Hematopoietic multipotent progenitor cell treated with erythropoietin and hydrocortisone succinate and interleukin-3 and kit ligand, for 15 days (in vitro differentiated cells): ENCODE measurements at places on chromosomes 7 and 10.
A peak's percentile ranks its signal among the peaks of the same experiment; 100 is the strongest.

GRCh38 chr7:19296617-19297016 lies 151.4 kb upstream of the FERD3L start:
- DNase-seq, result no peak

GRCh38 chr10:48612236-48612943 lies 7.5 kb upstream of the ARHGAP22 start:
- DNase-seq, result no peak

DNA sequence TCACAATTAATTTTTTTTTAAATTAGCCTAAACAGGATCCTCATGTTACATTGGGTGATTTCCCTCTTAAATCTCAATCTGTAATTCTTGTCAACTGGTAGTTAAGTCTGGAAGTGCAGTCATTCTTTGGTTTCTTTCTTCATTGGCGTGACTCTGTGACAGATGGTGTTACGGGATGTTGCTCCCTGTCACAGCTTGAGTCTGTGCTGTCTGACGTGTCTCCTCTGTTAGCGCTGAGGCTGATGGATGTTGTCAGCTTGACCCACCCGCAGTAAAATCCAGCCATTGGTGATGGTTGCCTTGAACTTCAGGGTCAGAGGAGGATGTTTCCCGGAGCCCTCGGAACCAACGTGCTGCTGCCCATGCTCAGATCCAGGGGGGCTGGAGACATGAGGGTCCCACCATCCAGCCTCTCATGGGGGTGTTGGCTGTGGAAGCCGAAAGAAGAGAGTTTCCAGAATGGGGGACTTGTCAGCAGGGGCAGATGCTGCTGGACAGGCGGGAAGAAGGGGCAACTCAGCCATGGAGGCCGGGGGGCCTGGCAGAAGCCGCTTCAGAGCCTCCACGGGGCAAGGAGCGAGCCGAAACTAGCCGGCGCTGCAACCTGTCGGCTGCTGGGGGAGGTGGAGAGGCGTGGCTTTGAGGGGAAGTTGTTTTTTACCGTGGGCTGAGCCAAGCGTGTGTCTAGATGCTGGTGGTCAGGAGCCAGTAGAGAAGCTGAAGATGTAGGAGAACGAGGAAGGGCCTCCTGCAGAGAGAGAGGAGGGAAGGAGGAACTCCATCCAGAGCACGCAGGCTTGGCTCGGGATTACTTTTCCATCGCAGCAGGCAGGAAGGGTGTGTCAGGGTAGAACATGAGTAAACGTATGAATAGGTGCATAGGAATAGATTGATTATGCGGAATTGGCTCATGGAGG lies 3.5 kb downstream of the SUN1 start:
- no peak for DNase-seq

- DNase-seq, result no peak
Measured at GRCh38 chr10:42875798-42876341, 93.3 kb downstream of the BMS1 start.

DNA sequence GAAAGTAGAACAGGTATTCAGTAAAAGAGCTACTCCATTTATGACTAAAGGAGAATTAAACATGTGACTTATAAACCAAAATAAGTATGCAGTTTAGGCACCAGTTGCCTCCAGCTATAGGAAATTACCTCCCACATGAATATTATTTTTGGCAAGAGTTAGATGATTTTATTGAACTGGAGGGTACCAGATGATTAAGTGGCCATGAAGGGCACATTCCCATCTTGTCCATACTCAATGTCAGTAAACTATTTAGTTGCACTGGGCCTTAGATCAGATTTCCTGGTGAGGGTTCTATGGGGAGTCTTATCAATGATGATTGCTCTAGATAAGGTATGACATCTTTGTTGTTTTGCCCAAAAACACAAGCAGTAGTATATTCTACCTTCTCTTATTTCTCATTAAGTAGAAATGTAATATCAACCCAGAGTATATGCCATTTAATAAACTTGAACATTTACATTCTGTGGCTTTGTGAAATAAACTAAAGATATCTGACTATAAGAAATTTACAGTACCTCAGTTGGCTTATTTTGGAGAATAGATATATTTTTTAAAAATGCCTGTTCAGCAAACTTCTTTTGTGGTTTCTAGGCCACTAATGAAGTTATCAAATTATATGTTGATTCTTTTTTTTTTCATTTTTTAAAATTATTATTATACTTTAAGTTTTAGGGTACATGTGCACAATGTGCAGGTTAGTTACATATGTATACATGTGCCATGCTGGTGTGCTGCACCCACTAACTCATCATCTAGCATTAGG lies 145.3 kb downstream of the SEMA3A start:
- DNase-seq, result no peak

DNA sequence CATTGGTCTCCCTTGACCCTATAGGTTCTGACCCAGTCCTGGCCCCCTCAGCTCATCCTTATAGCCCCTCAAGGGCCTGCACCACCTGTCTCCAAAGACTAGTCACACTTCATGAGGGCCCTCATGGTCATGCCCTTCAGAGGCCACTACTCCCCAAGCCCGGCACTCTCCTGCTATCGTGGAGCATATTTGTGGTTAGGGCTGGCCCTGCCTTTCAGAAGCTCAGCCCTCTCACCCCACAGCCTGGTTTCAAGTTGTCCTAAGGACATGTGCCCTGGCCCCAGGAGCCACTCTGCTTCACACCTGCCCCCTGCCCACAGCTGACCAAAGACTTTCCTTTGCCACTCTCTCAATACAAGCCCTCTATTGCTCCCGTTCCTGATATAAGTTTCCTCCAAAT lies 60.3 kb upstream of the LBX1 start:
- no peak for DNase-seq

DNA sequence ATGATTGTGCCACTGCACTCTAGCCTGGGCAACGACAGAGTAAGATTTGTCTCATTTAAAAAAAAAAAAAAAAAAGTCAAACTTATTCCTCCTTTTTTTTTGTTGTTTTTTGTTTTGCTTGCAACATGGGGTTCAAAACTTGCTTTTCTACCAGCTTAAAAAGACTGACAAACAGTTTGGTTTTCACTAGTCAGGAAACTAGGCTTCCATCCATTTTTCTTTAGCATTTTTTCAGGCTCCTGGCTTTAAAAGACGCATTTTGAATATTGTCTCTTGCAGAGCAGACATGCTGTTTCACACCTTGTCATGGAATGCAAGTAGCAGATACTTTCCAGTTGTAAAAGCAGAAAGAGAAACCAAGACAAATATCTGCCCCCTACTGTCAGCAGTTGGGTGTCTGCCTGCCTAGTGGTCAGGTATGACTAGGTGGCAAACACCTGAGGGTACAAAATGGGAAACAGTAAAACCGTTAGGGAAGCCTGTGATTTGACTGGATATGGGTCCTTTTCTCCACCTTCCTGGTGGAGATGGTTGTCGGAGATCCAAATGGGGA lies 139.9 kb downstream of the CCDC71L start:
- DNase-seq, result no peak

GRCh38 chr7:155339474-155339873 lies 41.8 kb downstream of the INSIG1 start:
- DNase-seq, result no peak

DNA sequence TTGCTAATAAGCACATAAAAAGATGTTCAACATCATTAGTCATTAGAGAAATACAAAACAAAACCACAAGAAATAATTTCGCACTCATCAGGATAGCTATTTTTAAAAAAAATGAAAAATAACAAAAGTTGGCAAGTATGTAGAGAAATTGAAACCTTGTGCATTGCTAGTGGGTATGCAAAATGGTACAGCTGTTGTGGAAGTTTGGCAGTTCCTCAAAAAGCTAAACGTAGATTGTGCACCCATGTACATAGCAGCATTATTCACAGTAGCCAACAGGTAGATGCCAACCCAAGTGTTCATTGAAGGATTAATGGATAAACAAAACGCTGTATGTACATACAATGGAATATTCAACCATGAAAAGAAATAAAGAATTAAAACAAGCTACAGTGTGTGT lies 35.3 kb upstream of the STARD3NL start:
- DNase-seq, result no peak

GRCh38 chr10:121137533-121137932 lies 286.4 kb downstream of the WDR11 start:
- DNase-seq, result no peak

GRCh38 chr10:121281576-121281975 lies 316.7 kb downstream of the FGFR2 start:
- no peak for DNase-seq

DNA sequence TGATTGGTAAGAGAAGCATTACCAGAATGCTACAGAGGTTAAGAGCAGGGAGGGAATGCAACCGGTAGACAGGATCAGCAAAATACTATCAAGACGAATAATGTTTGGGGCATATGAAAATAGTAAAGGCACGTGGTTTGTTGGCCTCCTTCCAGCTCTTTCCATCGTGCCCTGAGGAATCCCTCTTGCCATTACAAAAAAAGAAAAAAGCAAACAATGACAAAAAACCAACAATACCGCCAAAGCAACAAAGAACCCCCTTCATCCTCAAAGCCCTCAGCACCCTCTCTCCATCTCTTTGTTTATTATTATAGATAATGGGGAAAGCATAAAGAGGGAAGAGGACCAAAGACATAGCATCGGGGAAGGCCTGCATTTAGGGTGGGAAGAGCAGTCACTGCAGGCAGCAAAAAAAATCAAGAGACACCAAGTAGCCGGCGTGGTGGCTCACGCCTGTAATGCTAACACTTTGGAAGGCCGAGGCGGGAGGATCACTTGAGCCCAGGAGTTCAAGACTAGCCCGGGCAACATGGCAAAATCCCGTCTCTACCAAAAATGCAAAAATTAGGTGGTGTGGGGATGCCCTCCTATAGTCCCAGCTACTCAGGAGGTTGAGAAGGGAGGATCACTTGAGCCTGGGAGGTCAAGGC lies 78.0 kb downstream of the HIP1 start:
- no peak for DNase-seq

DNA sequence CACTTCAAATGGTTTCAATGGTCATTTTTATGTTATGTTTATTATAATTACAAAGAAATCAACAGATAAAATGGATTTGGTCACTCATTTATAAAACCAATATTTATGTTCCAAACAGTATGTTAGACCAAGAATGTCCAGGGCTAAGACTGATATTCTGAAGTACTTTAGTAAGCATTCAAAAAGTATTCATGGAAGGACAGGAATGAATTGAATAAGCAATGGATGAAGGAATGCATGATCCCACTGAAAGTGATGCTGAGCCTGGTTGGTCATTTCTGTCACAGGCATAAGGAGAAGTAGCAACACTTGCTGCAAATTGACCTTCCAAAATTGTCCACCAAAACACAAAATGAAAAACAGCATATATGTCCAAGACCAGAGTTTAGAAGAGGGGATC lies 189.0 kb upstream of the CELF2 start:
- DNase-seq, result no peak

- DNase-seq, result no peak
Measured at GRCh38 chr10:101229266-101230182, at the start of gene LBX1. LBX1 (minus strand) TSS chr10:101229463; CDS start chr10:101228815, 648 bp downstream.

DNA sequence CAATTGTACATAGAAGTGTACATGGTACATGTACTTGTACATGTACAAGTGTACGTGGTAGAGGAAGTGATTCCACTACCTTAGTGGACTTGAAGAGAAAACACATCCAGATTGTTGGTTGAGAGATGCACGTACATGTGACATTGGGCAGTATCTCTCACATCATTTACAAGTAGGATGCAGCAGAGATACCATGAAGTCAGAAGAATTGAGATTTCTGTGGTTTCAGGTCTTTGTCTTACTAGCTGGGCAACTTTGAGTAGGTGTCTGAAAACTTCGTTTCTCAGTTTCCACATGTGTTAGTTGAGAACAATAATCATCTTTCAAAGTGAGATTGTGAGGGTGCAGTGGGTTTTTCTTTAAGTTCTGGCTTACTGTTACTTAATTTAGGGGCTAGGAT lies 21.5 kb downstream of the CLDN12 start:
- DNase-seq, result no peak

DNA sequence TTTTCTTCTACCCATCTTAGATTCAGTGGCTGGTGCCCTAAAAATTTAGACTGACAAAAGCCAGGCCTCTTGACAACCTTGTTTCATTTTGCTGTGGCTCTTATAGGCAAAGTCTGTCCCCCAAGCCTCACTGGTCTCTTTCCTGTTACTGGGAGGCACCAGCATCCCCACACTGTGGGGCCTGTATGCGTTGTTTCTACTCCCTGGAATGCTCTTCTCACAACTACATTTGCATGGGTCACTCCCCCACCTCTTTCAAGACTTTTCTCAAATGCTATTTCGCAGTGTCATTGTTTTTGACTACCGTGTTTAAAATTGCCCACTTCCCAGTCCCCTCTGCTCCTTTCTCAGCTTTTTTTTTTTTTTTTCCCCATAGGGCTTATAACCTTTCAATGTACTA lies 108.7 kb upstream of the DGKB start:
- DNase-seq, result no peak

- no peak for DNase-seq
Measured at GRCh38 chr10:104557966-104558365, 83.1 kb upstream of the SORCS3 start.

GRCh38 chr10:91043173-91043910 lies 122.5 kb upstream of the ANKRD1 start:
- peak; percentile 20 for DNase-seq

GRCh38 chr7:18503126-18503866 lies 7.7 kb downstream of the HDAC9 start:
- DNase-seq, result no peak

- no peak for DNase-seq
Measured at GRCh38 chr10:88835910-88836221, 15.8 kb downstream of the ANKRD22 start.

DNA sequence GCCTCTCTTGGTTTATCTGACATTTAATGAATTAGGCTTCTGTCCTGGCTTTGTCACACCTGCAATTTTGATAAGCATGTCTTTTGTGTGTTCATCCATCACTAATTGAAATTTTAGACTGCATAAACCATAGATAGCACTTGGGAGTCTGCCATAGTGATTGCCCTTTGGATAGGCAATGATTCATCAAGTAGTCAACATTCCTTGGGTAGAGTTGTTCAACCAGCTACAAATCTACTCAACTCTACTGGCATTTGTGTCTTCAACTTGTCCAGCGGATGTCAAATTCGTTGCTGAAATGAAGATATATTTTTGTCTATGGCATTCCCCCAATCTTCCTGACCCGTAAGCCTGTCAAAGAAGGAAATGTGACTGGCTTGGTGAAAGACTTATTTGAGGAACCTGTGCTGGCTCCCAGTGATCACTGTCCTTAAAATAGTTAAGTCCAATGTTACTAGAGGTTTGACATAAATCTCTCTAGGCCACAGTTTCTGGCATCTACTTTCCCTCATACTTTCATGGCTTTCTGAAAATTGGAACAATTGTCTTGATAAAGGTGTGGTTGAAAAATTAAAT lies 33.7 kb upstream of the CREB5 start:
- DNase-seq, result no peak

- no peak for DNase-seq
Measured at GRCh38 chr7:15041226-15041625, 138.7 kb upstream of the DGKB start.

- DNase-seq, result no peak
Measured at GRCh38 chr10:117137911-117138642, at the start of gene VAX1. VAX1 (minus strand) TSS chr10:117138270; CDS start chr10:117138056, 214 bp downstream.

DNA sequence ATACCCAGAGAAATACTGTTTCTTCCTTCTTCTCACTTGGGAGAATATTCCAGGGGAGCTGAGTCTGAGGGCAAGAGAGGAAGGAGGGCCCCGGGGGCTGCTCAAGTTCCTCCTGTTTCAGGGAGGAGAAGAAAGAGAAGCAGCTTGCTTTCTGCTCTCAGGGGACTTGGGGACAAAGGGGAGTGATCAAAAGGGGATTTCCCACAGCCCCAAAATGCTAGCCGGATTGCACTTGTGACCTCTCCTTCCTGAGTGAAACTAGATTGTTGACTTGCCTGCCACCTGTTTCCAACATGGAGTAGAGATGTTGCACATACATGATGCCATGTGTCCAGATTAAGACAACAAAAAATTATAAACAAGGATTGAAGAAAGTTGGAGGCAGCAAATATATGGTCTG lies 28.7 kb upstream of the PDCD4 start:
- DNase-seq, result no peak

- DNase-seq, result no peak
Measured at GRCh38 chr10:8404721-8405120, 350.2 kb downstream of the GATA3 start.
